HL-60 (cell line): ENCODE measurements at places on chromosomes 7 and 10.
A peak's percentile ranks its signal among the peaks of the same experiment; 100 is the strongest.

DNA sequence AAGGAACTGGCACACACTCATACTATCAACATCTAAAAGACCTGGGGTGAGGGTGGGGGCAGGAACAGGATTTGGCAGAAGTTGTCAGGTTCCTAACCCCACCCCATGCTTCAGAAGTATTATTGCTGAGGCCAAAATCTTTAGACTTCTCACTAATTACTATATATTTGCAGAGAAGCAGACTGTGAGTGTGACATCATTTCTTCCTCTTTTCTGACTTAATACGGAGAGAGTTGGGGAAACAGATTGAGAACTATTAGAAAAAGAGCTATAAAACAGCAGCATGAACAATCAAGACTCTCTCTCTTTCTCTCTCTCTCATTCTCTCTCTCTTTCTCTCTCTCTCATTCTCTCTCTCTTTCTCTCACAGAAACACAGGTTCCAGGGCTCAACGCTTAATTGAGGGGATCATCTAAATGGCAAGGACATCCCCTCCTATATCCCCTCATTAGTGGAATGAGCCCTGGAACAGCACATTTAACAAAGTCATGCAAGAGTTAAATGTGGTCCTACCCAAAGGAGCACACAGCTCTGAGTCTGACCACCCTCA lies 94.8 kb downstream of the KCNMA1 start:
- no peak for DNase-seq

GRCh38 chr7:56026538-56026937 lies 24.7 kb downstream of the PSPH start:
- DNase-seq, result no peak

DNA sequence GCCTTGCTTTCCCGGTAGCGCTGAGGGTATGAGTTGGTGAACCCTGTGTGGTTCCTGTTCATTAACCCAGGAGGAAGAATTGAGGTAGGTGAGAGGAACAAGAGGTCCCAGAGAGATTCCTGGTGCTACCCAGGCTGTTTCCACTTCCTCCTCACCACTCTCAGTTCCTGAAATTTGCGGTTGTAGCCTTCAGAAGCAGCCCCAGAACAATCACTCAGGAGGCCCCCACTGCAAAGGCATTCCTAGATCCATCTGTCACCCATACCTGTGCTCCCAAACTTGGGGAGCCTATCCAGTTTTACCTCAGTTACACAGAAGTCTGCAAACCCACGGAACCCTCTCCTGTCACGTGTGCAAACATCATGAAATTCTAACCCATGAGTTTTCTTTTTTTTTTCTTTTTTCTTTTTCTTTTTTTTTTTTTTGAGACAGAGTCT lies 9.0 kb upstream of the PIP4K2A start:
- peak; percentile 10 for DNase-seq

GRCh38 chr10:117860823-117861222 lies 185.9 kb downstream of the RAB11FIP2 start:
- DNase-seq, result no peak

- no peak for DNase-seq
These were observed 2.6 kb downstream of the CXCL12 start for GRCh38 chr10:44382131-44382858.
